Stimulated activated CD8-positive, alpha-beta memory T cell treated with anti-CD3 and anti-CD28 coated beads, Interleukin-12 subunit alpha, Interleukin-12 subunit beta, amount 100 ng/mL, for 1 hour (primary cell): ENCODE measurements at places on chromosomes 2 and 18.

GRCh38 chr2:207734264-207734635 is 22.8 kb downstream of the CCNYL1 start:
- no peak for DNase-seq

DNA sequence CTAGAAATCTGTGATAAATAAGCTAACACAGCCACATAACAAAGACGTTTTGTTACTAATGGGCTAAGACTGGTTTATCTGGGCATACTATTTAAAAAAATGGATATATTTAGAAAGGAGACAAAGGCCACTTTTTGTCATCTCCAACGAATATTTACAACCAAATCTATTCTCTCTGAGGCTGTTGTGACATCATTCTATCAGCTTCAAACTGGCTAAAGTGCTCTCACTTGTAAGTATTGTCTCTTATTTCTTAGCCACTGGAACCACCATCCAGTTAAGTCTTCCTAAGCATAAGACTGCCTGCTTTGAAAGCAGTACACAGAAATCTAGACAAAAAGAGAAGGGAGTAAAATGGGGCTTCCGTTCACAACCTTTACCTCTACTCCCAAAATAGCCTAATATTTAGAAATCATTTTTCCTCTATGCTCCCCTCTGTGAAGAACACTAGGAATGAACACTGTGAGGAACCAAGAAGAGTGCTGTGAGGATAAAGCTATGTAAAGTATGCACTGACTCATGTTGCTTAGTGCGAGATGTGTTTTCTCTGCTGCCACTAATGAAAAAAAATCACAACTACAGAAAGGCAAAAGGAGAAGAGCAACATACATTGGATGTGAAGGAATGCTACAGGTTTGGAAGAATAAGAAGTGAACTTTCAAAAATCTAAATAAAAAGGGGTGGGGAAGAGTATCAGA is 264.1 kb downstream of the EXOC6B start:
- DNase-seq = no peak

DNA sequence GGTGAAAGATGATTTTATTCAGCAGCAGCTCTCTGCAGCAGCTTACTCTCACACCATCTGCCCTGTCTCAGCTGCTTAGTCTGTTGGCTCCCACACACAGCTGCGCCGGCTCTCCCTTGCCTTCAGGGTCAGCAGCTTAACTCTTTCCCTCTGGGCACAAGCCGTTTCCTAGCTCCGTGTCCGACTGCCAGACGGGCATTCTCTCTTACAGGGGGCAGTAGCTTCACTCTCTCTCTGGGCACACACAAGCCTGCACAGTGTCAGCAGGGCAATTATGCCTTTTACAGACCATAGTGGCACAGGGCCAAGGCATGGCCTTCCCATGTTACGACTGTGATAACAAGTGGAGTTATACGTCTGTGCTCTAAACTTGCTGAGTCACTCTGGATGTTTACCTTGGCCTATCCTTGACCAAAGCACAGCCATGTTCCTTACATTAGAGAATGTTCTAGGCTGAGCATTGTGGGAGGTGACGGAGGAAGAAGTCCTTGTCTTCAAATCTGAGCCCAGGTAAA is 31.7 kb downstream of the PCARE start:
- no peak for DNase-seq

GRCh38 chr2:24434541-24434940 is 56.5 kb upstream of the NCOA1 start:
- DNase-seq = no peak

DNA sequence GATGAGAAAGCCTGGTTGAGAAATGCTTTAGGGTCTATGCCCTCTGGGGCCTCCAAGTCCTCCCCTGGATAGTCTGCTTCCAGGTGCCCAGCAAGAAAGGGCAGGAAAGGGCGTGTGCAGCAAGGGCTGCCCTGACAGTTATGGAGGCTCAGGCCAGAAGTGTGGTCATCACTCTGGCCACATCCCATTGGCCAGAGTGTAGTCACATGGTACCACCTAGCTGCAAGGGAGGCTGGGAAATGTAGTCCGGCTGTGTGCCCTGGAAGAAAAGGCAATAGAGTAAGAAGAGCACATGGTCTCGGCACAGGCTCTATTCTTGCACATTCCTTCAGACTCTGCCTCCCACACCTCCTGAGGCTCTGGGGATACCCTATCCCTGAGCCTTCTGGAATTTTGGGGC is 35.7 kb downstream of the ODC1 start:
- no peak for DNase-seq

- no peak for DNase-seq
These were observed 533.8 kb downstream of the ADCYAP1 start for GRCh38 chr18:1438458-1438910.

DNA sequence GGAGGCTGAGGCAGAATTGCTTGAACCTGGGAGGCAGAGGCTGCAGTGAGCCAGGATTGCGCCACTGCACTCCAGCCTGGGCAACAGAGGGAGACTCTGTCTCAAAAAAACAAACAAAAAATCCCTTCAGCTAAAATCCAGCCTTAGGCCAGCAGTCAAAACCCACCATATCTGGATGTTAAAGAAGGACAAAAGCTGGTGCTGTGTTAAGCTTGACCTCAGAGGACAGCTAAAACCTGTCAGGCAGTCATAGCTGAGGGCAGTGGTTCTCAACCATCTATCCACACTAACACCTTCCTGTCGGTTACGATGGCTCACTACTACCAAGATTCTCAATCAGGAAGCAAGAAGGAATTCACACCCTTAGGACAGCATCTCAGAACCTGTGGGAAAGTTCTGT is 9.6 kb downstream of the PTRHD1 start:
- no peak for DNase-seq

- no peak for DNase-seq
These were observed 859.1 kb upstream of the ACVR2A start for GRCh38 chr2:146985753-146986152.

- DNase-seq = no peak
These were observed 146.1 kb downstream of the PXDN start for GRCh38 chr2:1598041-1598710.

GRCh38 chr18:62048279-62048678 is 138.6 kb downstream of the PIGN start:
- no peak for DNase-seq

GRCh38 chr18:75208836-75209128 is 157 bp downstream of the PTGR3 start:
- DNase-seq = no peak

DNA sequence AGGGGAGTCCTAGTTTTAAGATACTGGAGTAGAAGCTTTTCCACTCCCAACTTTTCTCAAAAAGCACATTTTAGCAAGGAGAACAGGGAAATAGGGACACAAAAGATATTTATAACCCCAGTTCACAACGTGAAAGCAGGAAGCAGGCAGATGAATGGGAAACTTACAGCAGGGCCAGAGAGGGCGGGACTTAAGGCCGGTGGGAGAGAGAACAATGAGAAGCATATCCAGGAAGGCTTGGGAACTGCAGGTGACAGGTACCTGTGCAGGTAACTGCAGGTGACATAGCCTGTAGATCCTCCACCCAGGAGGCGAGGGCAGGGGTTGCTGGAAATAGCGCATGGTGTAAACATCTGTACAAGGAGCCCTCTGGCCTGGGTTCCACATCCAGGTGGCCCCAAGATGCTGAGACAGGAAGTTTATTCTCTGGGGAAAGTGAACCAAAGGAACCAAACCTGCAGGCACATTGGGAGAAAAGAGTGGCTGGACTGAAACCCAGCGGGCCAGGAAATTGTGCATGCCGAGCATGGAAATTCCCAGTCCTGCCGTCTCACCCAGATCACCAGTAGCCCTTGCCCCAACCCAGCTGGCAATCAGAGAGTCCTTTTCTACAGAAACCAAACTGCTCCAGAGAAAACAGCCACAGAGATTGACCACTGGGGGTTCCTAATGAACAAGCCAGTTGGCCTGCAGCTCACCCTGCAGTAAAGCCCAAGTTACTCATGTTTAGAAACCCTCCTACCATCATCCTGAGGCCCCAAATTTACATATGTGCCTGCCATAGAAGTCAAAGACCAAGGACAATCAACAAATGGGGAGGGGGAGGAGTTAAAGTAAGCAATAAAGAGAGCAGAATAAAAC is 24.3 kb upstream of the COL6A3 start:
- DNase-seq = no peak

GRCh38 chr18:65399091-65399490 is 351.7 kb upstream of the CDH7 start:
- no peak for DNase-seq

- DNase-seq = no peak
These were observed 55.9 kb downstream of the TTC21B start for GRCh38 chr2:165897726-165898125.

GRCh38 chr18:49692906-49693716 is 120.2 kb downstream of the ACAA2 start:
- DNase-seq = no peak

GRCh38 chr2:174618179-174618578 is 20.6 kb upstream of the WIPF1 start:
- DNase-seq = no peak

DNA sequence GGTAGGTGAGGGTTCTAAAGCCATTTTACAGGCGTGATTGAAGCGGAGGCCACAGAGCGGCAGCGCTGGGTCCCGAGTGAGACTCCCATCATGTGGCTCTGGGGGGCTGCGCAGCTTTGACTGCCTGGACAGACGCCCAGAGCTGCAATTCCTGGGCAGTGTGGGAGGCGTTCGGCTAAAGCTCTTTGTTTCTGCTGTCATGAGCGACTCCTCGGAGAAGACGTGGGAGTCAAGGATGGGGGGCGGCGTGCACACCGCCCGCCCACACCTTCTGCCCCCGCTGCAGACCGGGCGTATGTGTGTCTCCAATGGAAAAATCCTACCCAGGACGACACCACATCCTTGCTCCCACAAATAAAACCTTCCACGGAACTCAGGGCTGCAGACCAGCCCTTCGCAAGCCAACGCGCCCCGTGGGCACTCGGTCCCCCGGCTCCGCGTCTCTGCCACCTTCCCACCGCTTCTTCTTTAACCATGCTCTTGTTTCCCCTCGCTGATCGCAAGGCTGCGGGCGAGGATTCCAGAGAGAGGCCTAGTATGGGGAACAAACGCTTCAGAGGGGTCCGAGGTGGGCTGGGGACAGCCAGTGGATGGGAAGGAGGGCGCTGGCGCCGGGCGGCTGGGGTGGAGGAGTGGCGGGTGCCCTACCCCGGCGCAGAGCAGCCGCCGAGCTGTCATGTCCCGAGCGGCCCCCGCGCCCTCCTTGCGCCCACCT is 680 bp upstream of the LBH start:
- DNase-seq = no peak
